Occipital lobe (tissue), 3 donors: ENCODE measurements at places on chromosomes 2 and 18.

GRCh38 chr18:45568017-45568416 lies 47.3 kb upstream of the SLC14A2 start:
- DNase-seq: no peak

- no peak for DNase-seq
Measured at GRCh38 chr2:37648331-37649011, 23.0 kb downstream of the CDC42EP3 start.

DNA sequence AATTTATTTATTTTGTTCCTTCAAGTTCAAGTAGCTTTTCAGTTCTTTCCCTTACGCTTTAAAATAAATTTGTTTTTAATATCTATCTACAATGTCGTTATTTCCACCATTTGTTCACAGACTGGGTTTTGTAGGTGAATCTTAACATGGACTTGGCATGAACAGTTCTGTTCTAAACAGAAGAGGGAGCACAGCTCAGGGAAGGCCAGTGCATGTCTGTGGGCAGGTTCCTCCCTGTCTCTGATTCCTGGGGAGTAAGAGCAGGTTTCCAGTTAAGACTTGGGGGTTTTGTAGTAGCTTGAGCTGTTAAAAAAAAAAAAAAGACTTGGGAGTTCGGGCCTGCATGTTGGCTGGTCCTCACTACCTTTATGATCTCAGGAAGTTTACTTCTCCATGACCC lies 11.1 kb downstream of the TTL start:
- no peak for DNase-seq

DNA sequence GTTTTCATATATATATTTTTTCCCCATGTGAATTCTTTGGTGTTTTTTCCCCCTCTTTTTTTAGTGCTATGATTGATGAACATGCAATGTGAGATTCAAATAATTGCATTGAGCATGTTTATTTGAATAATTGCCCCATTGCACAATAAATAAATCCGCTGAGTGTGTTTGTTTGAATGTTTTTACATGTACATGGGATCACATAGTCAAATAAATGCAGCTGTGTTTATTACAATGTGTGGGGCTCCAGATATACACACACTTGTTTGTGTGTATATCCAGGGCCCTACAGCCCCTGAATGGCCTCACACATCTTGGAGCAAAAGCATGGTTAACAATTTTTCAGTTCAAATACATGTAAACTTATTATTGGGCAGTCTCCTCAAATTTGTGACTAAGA lies 134.5 kb downstream of the ZEB2 start:
- DNase-seq: no peak

DNA sequence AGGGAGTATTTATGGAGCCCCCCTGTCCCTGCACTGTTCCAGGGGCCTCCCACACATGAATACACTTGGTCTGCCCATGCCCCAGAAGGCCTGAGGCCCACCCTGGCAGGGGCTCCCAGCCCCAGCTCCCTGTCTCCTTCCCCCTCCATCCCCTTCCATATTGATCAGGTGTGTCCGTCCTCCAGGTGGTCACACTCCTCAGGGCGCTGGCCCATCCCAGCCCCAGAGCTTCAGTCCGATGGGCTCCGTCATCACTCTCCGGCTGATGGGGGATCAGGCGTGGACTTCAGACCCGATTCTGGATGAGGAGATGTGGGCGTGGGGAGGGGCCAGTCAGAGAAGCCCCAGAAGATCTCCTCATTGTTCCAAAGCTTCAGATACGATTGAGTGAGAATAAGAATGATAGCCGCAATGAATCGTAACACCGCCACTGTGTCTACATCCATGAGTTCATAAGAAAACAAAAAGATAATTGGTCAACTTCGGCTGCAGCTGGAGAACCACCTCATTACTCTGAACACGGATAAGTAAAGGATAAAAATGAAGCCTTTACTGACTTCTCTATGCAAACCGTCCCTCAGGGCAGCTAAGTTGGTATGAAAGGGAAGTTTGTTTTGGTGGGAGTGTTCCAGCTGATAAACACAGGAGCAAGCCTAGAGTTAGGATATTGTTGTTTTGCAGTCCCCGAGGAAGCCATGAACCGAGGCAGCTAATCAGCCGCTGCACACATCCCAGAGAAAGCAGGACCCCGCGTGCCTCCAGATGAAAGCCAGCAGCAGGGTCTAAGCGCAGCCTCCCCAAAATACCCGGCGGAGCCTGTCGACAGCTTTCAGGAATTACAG lies 279.5 kb downstream of the NDUFA10 start:
- no peak for DNase-seq

DNA sequence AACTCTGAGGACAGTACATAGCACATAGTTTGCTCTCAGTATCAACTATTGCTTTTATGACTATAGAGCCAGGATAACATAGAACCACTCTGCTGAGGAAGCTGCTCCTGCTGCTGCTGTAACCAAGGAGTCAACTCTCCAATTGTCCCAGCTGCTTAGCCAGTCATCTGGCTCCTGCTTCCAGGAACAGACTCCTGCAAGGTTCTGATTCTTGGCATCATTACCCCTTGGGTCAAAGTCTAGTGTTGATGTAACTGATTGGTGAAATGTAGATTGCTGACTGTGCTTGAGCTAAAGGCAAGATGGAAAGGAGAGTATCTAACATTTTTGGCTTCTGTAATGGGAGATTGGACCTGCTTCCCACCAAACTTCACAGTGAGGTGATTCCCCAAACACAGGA lies 261.9 kb upstream of the FSHR start:
- DNase-seq: no peak

DNA sequence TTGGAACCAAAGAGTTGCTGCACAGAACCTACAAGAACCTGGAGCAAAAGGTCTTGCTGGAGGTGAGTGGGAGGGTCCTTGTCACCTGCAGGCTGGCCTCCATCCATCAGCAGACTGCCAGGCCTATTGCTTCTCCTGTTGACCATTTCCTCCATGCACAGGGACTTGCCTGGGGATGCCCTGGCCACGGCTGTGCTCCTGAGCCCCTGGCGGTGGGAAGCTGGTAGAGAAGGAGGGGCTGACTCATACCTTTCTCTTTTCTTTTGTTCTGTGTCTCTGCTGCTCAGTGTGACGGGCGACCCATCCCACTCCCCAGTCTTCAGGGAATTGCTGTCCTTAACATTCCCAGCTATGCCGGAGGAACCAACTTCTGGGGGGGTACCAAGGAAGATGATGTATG lies 102.6 kb downstream of the DGKD start:
- no peak for DNase-seq

- DNase-seq: no peak
Measured at GRCh38 chr18:49548229-49548636, 13.6 kb upstream of the LIPG start.

GRCh38 chr2:847669-848068 lies 103.0 kb upstream of the SNTG2 start:
- no peak for DNase-seq

GRCh38 chr2:73964223-73964622 lies 20.5 kb upstream of the TET3 start:
- no peak for DNase-seq

DNA sequence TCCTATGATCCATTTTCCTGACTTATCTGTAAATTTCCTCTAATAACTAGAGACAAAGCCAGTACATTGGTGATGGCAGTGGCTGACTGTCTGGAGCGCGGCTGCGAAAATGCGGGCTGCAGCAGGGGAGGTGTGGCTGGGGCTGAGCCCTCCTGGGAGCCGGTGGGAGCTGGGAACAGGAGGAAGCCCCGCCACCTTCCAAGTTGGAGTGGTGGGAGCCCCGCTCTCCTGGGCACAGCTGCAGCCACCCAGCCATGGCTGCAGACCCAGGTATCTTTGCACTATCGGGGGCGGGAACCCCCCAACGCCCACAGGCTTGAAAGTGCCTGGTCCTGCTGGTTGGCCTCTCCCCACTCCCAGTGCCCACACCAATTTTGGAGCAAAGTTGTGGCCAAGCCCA lies 633.0 kb upstream of the TMEFF2 start:
- DNase-seq: no peak

GRCh38 chr2:237137626-237138323 lies 52.1 kb downstream of the COPS8 start:
- no peak for DNase-seq

GRCh38 chr18:32095192-32095899 lies 3.7 kb downstream of the RNF138 start:
- DNase-seq: no peak

DNA sequence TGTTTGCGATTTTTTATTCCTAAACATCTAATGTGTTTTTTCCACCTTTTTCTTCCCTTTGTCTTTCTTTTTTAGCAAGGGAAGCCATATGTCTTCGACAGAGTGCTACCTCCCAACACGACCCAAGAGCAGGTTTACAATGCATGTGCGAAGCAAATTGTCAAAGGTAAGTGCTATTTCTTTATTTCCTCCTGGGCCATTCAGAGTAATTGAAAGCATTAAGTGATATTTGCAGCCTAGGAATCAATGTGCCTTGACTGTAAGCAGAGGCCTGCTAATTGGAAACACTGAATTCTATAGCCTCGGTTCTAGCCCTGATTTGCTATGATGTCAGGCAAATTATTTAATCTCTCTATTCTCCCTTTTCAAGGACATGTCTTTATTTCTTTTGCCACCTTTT lies 47.0 kb downstream of the KIF5C start:
- no peak for DNase-seq

- DNase-seq: peak; percentile 7
Measured at GRCh38 chr2:48530033-48530811, at the start of gene STON1. Gene STON1, plus strand, starts transcription at chr2:48530154. Its CDS starts 50,480 bp downstream, at chr2:48580634.

DNA sequence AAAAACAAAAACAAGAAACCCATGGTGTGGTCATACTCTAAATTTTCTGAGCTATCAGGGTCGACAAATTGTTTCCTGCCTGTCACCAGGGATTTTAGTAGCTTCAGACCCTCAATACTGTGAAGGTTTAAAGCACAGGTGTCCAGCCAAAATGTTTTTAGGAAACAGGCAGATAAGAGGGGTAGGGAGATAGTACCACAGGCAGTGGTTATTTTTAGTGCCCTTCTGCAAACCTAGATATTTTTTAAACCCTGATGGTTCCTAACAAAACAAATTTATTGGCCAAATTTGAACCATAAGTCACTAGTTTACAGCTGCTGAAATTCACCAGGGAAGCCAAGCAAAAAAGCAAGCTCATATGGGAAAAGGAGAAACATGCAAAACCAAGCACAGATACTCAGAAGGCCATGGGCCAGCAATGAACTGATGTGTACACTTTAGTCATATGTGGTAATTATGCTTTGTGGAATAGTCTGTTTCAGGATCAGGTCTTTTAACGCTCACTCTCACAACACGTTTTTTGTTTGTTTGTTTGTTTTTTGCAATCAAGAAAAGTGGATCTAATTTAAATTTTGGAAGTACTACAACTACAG lies 156.8 kb upstream of the STK17B start:
- no peak for DNase-seq

GRCh38 chr18:56645415-56646016 lies 5.6 kb upstream of the WDR7 start:
- no peak for DNase-seq

DNA sequence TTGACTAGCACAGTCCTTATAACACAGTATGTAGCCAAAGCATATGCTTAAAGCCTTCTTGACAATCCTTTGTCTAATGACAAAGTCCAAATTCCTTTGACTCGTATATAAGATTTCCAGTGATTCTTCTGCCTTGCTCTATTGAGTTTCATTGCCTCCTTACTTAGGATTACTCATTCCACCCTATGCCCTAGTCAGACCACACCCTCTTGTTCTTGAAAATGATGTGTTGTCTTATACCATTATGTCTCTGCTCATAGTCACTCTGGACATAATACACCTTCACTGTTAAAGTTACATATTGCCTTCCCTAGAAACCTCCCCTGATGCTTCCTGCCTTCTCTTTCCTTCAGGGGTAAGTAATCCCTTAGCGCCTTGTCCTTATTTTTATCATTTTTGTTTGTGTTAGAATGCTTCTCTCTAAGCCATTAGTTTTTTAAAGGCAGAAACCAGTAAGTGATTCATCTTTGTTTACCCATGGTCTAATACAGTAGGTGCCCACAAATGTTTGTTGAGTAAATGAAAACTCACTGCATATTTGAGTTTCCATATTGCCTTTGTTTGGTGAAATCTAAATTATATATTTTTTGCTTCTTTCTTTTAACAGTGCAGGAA lies 19.3 kb downstream of the GPD2 start:
- no peak for DNase-seq

GRCh38 chr2:20064841-20065240 lies 13.4 kb upstream of the LAPTM4A start:
- DNase-seq: no peak

GRCh38 chr2:200217320-200217719 lies 89.2 kb upstream of the SPATS2L start:
- DNase-seq: no peak

- DNase-seq: no peak
Measured at GRCh38 chr2:197777823-197778407, 7.2 kb downstream of the BOLL start.

DNA sequence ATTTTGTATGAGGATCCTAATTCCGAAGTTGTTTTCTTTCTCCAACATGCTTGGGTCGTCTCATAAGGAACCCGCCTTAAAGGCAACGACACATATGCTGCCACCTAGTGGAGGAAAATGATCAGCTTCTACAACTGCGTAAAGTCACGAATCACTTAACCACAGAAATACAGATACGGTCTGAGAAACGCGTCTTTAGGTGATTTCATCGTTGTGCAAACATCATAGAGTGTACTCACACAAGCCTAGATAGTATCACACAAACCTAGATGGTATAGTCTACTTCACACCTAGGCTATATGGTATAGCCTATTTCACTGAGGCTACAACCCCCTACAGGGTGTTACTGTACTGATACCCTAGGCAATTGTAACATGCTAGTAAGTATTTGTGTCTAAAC lies 13.1 kb downstream of the GNLY start:
- DNase-seq: peak; percentile 22

DNA sequence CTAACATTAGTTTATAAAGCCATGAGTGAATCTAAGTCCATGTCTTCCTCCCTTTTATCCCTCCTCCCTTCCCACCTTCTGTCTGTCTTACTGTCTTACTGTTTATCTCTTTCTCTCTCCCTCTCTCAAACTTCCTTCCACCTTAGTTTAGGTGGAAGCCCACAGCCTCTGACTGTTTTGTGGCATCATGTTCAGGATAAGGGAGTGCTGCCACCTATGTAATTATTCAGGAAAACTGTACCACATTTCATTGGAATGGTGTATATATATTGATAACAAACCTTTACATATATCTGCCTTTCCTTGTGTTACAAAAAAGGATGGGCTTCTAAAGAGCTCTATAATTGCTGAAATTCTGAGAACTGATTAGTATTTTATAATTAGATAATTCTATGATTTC lies 48.7 kb downstream of the NETO1 start:
- DNase-seq: no peak

- DNase-seq: no peak
Measured at GRCh38 chr18:27109451-27109850, 75.7 kb downstream of the CHST9 start.
